ENCODE measurements at places on chromosomes 12 and 14. TPM values are rescaled to one million over a fixed set of nuclear protein-coding genes. Genes with fewer than 3 reads are reported as not detected.

DTX1 gene
- total RNA-seq, result 10.9 TPM

GZMB gene
- total RNA-seq, result 0.41 TPM

NAV3 gene
- total RNA-seq, result 35.6 TPM

PTPRB gene
- total RNA-seq, result 35.6 TPM

DNA sequence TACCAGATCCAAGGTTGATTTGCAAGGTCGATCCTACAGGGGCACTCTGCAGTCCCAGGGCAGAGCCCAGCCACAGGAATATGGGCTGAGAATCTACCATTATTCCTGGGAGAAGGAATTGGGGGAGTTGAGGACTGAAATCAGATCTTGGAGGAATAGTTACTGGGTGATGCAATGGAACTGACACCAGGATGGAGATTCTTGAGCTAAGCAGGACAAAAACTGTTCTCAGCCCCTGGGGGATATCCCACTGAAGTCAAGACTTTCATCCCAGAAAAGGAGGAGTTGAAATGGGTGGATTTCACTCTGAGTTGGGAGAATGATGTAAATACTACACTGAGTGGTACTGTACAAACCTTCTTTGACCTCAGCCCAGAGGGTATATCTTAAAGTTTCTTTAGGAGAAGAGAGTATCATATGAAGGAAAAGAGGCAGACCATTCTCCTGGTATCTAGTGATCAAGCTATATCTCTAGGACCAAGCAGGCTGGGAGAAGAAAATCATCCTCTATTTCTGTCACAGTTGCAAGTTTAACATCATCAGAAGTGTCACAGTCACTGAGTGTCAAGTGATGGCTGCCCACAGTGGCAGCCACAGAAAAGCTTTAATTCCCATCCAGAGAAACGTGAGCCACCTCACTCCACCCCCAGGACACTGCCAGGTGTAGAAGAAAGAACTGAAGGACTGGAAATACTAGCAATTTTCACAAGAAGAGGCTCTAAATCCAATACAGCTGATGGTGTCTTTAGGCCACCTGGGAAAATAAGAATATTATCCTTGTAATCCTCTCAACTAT lies 181.9 kb downstream of the NUAK1 start:
- no peak for DNase-seq

- peak; percentile 44 for DNase-seq
Observed at GRCh38 chr12:98401427-98401826, 114.0 kb upstream of the TMPO start.

- no peak for DNase-seq
Observed at GRCh38 chr14:71783786-71784185, 148.4 kb upstream of the RGS6 start.

GRCh38 chr12:13537623-13538022 lies 341.1 kb downstream of the EMP1 start:
- DNase-seq, result no peak

DNA sequence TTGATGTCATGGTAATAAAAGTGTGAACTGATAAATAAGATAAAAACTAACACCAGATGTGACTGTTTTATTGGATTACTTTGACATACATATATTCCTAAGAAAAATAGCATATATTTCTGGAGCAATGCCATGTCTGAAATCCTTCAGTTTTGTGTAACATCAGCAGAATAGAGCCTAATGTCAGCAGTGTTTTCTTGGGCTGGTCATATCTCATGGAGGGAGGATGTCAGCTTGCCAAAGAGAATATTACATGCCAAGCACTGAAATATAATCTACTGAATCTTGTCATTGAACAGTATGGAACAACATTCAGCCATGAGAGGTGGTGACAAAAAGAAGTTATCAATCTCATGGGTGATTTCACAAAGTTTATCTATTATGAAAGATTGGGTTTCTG lies 220.3 kb downstream of the KLHL28 start:
- DNase-seq, result peak; percentile 1

DNA sequence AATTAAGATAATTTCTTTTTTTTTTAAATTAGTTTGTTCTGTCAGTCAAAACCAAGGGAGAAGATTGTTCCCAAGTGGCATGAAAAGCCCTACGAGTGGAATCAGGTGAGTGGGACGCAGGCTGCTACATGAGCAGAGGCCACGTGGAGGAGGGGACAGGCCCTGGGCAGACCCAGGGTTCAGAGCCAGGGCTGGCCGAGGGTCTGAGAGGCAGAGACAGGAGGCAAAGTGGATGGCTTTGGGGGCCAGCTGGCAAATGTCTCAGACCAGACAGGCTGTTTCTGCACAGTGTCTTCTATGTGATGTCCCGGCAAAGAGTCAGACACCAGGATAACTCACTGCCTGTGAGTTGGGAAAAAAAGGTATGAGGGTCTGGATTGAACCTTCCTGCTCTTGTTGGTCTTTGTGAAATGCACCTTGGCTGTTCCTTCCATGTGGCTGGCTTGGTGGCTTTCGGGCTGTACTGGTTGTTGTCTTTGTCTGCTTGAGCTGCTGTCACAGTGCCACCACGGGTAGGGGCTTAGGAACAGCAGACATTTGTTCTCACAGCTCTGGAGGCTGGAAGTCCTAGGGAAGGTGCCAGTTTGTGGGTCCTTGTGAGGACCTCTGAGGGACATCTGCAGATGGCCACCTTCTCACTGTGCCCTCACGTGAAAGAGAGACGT lies 35.8 kb upstream of the ASPG start:
- peak; percentile 17 for DNase-seq

DNA sequence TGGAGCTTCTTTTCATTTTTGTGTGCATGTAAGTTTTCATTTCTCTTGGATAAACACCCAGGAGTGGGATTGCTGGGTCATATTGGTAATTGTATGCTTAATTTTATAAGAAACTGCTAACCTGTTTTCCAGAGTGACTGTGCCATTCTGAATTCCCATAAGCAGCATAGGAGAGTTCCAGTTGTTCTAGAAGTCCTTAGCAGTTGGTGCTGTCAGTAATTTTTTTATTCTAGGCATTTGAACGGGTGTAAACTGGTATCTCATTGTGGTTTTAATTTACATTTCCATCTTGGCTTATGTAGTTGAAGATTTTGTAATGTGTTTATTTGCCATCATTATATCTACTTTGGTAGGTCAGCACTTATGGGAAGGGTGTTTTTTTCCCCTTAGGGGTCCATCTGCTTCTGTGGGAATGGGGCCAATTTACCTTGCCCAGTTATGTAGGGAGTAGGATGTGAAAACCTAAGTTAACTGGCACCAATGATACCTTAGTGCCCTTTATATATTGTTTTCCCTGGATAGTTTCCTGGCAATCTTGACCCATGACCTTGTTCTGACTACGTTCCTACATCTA lies 202.9 kb downstream of the AKAP6 start:
- peak; percentile 68 for DNase-seq

DNA sequence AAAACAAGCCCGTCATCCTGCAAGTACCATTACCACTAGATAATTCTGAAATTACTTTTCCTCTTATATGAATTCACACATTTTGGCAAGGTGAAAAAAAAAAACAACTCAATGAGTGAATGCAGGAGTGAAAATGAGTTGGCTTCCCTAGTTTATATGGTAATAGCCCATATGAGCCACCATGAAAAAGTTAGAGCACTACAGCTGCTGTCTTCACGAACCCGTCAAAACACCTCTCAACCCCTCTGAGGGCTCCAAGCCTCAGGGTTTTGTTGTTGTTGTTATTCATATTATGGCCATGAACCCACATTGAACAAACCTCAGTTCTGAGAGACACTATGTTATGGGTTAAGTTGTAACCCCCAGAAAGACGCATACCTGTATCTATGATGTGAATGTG lies 289.9 kb upstream of the CAND1 start:
- no peak for DNase-seq

- DNase-seq, result no peak
Observed at GRCh38 chr12:3686463-3686862, 66.4 kb downstream of the CRACR2A start.

- peak; percentile 36 for DNase-seq
Observed at GRCh38 chr14:61503167-61503801, 181.9 kb downstream of the PRKCH start.
